Activated CD8-positive, alpha-beta memory T cell treated with anti-CD3 and anti-CD28 coated beads for 4 hours (primary cell): ENCODE measurements at places on chromosomes 16 and 17.

DNA sequence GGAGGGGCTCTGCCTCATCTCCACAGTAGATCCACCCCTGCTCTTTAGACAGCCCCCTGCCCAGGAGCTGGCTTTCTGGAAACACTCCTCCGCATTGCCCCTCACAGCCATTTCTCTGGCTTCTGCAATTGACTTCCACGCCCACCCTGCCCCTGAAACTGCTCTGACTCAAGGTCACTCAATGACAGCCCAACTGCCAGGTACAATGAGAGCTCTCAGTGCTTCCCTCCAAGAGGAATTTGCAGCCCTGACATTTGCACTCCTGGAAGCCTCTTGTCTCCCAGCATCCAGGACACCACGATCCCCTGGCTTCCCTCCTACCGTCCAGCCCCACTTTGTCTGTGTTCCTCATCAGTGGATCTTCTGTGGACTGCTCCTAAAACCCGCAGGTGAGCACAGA, 421.5 kb downstream of the SOX9 start:
- DNase-seq, result no peak

DNA sequence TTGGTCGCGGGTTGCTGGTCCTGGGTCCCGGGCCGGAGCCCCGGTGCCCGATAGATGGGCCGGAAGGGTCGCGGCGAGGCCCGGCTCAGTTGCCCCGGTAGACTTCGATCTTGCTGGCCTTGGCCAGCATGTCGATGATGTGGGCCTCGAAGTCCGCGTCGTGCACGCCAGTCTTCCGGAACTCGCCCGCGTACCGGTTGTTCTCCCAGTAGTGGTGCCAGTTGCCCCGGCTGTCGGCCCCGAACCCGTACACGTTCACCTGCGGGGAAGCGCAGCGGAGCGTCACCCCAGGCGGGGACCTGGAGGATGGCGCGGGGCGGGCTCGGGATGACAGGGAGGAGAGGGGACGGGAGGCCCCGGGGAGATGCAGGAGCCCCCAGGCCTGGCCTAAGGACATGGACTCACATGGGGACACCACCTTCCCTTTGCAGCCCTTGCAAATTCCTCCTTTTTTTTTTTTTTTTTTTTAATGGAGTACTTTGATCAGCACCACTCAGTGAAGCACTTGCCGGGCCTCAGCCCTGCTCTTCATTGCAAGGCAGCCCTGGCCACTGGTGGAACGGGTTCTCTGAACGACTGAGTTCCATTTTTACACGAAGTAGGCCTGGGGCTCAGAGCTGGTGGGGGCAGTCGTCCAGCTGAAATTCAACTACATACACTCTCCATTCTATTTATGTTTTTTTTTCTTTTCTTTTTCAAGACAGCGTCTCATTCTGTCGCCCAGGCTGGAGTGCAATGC, 35.1 kb downstream of the DDX19A start:
- DNase-seq, result no peak

- no peak for DNase-seq
Measured at GRCh38 chr16:81634380-81635062, 144.6 kb upstream of the PLCG2 start.

DNA sequence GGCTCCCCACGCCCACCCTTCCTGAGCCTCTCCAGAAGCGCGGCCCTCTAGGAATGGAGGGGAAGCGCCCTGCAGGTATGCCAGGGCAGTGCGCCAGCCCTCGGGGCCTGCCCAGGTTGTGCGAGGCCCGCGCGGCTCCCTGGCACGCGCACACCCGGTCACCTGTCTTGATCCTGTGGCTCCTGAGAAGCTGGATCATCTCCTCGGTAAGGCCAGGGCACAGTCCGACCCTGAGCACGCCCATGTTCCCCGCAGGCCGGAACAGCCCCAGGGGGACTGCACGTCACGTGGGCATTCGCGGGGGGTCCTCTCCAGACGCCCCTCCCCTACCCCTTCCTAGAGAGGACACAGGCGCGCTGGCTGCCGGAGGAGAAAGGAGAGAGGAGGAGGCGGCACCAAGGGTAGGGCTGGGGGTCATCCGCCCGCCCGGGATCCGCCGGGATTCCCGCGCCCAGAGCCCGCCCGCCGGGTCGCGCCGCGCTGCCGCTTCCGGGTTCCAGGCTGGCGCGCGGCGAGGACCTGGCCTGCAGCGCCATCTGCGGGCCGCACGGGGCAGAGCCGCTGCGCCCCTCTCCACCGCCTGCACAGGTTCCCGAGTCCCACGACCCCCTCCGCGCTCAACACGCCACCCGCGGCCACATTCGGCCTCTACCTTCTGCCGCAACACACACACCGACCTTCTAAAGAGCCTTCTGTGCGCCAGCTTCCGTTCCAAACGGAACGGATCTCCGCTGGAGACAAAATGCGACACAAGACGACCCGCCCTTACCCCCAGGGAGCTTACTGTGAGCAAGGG, at the start of gene RAD51D:
Gene RAD51D (minus strand): TSS at position 491 of the 796 bp plus-strand sequence. CDS start 247 bp downstream, at position 244.
- DNase-seq, result peak; percentile 58

DNA sequence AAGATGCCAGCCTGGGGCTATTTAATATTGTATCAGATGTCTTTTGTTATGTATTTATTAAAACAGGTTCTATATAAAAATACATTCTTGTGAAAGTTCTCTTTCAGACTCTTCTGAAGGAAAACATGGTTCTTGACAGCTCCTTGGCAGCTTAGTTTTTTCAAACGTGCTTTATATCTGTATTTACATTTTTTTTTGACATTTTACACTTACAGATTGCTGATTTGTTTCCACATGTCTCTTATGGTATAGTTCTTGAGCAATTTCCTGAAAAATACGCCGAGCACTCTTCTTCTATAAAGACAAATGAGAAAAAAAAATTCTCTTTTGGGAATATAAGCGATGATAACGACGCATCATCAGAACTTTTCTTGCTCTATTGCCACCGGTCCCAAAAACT, 9.5 kb downstream of the IGSF6 start:
- no peak for DNase-seq

DNA sequence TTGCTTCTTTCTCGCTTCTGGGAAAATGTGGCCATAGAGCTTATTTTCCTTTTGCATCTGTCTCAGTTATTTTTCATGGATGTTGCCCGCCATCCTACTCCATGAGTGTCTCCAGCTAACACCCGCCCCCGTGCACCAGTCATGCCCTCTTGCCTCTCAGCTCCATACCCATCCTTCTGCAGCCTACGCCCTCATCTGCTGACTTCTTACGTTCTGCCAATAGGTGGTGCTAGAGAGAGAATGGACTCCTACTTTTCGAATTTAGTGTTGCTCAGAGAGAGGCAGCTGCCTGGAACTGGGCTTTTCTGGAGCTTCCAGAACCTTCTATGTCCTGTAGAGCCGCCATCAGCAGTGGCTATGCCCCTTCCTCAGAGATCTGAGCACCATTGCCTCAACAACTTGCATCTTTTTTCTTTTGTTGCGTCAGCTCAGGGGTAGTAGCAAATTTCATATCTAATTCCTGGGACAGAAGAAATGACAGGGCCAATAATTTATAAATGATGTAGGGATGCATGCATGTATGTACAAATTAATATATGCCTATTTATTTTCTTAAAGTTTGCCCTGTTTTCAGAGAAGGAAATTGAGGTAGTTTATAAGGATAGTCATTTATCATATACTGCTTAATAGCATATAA, 119.7 kb upstream of the MYOCD start:
- DNase-seq, result no peak

DNA sequence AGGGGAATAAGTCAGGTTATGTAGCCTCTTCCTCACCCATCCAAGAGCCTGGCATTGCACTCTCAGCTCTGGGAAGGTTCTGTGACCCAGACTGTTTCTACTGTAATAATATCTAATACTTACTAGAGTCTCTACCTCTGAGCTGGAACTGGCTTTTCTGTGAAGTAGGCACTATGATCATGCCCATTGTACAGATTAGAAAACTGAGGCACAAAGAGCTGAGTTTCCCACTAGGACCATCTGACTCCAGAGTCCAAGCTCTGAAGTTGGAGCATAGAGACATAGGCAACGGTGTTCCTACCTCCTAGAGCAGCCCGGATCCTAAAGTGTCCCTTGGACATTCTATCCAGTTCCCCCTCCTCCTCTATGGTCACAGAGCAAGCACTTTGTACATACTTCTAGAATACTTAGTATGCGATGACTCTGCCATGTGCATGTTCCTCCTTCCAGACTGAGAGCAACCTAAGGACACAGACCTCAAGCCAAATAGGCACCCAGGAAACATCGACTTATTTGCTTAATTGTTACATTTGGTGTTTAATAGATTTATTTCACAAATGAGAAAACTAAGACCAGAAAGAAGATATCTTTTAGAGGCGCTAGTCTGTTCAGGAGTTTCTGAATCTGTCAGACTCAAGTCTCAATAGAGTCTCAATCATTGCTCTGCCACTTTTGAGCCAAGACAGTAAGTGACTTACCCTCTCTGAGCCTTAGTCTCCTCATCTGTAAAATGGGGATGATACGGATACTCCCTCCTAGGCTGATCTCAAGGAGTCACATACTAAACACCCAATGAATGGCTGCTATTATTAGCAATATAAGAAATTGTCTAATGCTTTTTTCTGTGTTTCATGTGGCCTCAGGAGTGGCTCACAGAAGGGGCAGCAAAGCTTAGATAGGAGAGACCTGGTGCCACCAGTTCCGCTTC, 3.6 kb downstream of the CLEC19A start:
- DNase-seq, result no peak

GRCh38 chr16:57614536-57614935, 13.9 kb upstream of the ADGRG1 start:
- no peak for DNase-seq

DNA sequence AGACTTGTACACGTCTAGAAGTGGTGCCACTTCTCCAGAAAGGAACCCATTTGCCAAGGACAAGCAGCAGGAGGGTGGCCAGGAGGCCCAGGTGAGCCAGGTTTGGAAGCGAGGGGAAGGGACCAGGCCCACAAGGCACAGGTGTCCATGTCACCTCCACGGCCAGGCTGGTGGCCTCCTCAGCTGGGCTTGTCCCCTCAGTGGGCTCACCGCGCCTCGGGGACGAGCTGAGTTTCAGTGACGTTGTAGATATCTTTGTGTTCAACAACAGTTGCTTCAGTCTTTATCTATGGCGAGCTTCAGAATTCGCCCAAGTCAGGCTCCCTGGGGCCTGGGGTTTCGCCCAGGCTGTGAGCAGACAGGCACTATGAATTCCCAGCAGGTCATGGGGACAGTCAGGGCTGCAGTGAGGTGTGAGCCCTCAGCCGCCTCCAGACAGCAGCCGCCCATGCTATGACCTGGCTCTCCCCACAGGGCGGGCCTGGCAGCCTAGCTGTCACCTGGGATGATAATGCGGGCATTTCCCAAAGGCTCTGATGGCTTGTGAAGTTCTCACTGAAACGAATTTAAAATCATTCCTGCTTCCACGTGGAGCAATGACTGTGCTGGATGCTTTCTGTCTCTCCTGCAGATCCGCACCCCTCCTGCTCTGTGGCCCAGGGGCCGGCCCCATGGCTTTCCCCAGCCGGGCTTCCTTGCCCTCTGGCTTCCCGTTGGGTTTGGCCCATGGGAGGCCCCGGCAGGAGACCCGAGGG, 89.5 kb downstream of the MRC2 start:
- no peak for DNase-seq

- DNase-seq, result no peak
Measured at GRCh38 chr16:19833176-19833575, 51.5 kb downstream of the GPRC5B start.

- DNase-seq, result no peak
Measured at GRCh38 chr17:82884970-82885353, 45.1 kb upstream of the ZNF750 start.

- no peak for DNase-seq
Measured at GRCh38 chr16:5615868-5616642, 518.5 kb upstream of the EEF2KMT start.

- no peak for DNase-seq
Measured at GRCh38 chr17:30375661-30376060, 3.1 kb upstream of the CPD start.

GRCh38 chr16:2824626-2825025, 5.5 kb upstream of the ZG16B start:
- no peak for DNase-seq

DNA sequence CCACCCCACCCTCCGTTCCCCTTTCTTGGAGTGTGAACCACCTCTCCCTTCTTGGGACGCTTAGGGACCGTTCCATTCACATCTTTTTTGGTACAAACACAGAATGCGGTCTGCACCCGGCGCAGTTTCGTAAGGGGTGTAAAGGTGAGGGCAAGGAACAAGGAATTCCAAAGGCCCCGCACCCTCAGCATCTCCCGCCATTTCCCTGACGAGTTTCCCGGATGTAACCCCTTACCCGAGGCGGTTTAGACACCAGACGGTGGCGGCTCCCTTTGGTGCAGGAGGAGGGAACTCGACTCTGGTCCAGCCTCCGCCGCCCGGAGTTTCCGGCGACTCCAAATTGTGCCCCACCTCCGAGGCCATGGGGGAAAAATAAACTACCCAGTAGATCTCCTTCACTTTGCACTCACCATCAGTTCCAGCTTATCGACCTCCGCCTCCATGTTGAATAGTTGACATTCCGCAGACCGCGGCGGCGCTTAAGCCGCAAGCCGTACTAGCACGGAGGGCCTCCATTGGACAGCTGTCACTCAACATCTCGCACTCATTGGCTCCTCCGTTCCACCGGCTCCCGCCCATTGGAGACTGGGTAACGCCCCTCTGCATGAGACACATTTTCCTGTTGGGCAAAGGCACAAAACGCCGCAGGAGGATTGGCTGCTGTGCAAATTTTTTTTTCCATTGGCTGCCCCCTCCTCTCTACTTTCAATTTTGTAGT, at the start of gene SKA2:
Gene SKA2 (minus strand): TSS at position 466 of the 718 bp plus-strand sequence. CDS start 23 bp downstream, at position 443.
- peak; percentile 96 for DNase-seq
